Uterus (tissue), 4 donors: ENCODE measurements at places on chromosomes 6 and 20. TPM values are rescaled to one million over a fixed set of nuclear protein-coding genes. Genes with fewer than 3 reads are reported as not detected.
A peak's percentile ranks its signal among the peaks of the same experiment; 100 is the strongest.

DNA sequence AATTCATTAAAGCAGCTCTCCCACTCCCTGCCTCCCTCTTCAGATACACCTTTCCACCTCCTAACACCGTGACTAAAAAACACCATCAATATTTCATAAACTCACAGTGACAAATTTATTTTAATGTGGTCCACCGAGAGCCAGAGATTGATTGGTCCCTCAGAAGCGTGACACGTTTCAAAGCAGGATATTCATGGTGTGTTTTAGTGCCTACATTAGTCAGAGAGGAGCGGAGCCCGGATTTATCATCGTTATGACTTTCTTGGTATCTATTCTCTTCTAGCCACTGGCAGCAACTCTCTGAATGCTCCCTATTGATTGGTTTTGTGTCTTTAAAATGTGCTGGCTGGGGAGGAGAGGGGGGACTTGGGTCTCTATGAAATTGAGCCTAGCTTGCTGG is 265.3 kb downstream of the DHX35 start:
- no peaks in the 10 kb centered on the region for H3K4me1 ChIP-seq
- H3K4me3 ChIP-seq: no peak overlapping the region
- DNase-seq: no peak
- no peaks in the 10 kb centered on the region for H3K36me3 ChIP-seq
- no peaks in the 10 kb centered on the region for H3K27me3 ChIP-seq

GRCh38 chr20:64191002-64191401 is 26.8 kb downstream of the MYT1 start:
- no peak overlapping the region for H3K4me3 ChIP-seq
- H3K4me1 ChIP-seq: no peaks in the 10 kb centered on the region
- no peaks in the 10 kb centered on the region for H3K36me3 ChIP-seq
- H3K27me3 ChIP-seq: no peaks in the 10 kb centered on the region
- H3K27ac ChIP-seq: no peak overlapping the region

GRCh38 chr20:4795394-4795793 is 73.7 kb downstream of the PRND start:
- no peaks in the 10 kb centered on the region for H3K36me3 ChIP-seq
- H3K4me3 ChIP-seq: no peak overlapping the region
- no peaks in the 10 kb centered on the region for H3K27me3 ChIP-seq
- H3K4me1 ChIP-seq: no peaks in the 10 kb centered on the region
- no peak overlapping the region for H3K27ac ChIP-seq
- DNase-seq: no peak

- H3K27me3 ChIP-seq: no peaks in the 10 kb centered on the region
- no peaks in the 10 kb centered on the region for H3K4me1 ChIP-seq
- no peaks in the 10 kb centered on the region for H3K36me3 ChIP-seq
- no peak for DNase-seq
- peak overlapping the region; percentile 8 for H3K4me3 ChIP-seq
These were observed 204.2 kb downstream of the BCAS1 start for GRCh38 chr20:53865901-53866793.

DNA sequence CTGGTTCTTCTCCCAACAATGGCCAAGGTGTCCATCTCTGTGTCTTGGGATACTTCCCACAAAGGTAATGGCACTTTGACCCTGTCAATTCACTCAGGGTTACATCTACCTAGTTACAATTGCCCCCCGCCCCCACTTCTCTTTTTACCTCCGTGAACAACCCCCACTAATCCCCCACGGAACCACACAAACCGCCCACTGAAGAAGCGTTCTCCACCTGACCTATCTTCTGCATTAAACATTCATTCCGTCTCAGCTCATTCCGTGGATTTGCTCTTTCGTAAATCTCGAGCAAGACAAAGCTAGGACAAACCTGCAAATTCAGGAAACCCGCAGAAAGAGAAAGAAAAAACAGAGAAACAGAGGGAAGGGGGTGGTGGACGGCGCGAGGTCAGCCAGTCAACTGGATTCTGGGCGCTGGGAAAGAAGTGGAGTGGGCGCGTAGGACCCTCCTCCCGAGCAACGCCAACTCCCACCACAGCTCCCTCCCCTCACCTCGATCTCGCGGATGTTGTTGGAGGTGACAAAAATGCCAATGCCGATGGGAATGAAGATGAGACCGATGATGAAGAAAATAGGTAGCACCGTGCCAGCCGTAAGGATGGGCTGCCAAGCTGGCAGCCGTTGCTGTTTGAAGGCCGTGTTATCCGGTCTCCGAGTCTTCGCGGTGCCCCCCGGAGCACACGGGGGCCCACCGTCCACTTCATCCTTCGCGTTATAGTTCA is 523 bp downstream of the TMEM30A start:
- H3K27me3 ChIP-seq: no peaks in the 10 kb centered on the region
- peak overlapping the region; percentile 94 for H3K27ac ChIP-seq
- no peaks in the 10 kb centered on the region for H3K36me3 ChIP-seq
- H3K4me3 ChIP-seq: peak overlapping the region; percentile 80
- DNase-seq: peak; percentile 20

DNA sequence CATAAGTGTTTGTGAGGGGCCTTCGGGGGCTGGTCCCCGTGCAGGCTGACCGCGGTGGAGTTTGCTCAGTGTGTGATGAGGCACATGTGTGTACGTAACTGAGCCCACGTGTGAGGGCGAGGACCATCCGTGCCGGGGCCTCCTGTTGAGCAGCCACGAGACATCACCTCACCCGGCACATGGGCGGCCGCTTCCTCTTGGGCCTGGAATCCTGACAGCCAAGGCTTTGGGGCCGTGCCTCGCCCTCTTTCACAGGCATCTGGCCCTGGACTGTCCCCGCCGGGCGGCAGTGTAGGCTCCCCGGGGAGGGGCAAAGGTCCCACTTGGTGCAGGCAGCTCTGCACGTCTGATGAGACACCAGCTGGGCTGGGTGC is 202.3 kb downstream of the DLL1 start:
- H3K36me3 ChIP-seq: no peaks in the 10 kb centered on the region
- H3K27me3 ChIP-seq: no peaks in the 10 kb centered on the region
- H3K4me3 ChIP-seq: no peak overlapping the region
- no peak overlapping the region for H3K27ac ChIP-seq

DNA sequence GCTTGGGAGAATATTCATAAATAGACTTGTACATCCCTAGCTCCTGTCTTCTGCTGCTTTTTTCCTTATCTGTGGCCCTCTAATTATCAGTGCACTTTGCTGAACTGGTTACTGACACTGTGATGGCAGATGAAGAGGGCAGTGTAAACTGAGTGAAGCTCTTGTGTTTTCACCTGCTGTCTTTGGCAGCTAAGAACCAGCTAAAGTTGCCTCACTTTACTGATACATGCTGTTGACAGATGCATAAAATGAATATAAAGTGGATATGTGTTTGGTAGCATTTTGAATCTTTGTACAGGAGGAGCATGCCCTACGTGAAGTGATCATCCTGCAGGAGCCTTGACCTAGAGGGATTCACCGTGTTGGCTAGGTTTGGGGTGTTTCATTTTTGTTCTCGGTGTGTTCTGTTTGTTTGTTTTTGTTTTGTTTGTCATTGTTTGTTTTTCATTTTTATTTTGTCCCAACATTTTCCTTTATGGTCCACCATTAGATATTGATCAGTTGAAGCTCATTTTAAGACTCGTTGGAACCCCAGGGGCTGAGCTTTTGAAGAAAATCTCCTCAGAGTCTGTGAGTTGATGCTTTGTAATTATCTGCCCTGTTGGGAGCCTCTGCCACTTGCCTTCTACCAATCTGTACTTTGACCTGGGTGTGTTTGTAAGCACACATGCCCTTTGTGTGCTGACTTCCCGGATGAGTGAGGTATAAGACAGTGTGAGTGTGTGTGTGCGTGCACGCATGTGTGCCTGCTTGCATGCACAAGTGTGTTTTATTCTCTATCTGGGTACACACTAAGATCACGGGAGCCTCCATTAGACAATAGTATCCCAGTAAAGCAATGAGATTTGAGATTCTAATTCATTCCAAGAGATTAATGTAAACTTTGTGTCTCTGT is 34.6 kb upstream of the MAPK13 start:
- H3K36me3 ChIP-seq: no peaks in the 10 kb centered on the region
- H3K4me3 ChIP-seq: no peak overlapping the region
- DNase-seq: no peak

DNA sequence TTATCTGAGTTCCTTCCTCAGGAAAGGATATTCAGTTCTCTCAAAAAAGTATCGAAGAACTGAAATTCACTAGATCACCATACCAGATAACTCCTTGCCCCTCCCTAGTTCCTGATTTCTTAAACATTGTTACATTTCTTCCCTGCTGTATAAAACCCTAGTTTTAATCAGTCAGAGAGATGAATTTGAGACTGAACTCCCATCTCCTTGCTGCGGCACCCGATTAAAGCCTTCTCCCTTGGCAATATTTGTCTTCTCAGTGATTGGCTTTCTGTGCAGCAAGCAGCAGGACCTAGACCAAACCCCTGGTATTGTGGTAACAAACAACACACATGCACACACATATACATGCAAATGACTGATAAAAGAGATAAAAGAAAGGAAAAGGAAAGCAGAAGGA is 1364.6 kb upstream of the GJE1 start:
- no peaks in the 10 kb centered on the region for H3K27me3 ChIP-seq
- no peak overlapping the region for H3K27ac ChIP-seq
- no peak overlapping the region for H3K4me3 ChIP-seq
- H3K36me3 ChIP-seq: no peaks in the 10 kb centered on the region
- H3K4me1 ChIP-seq: no peaks in the 10 kb centered on the region

DNA sequence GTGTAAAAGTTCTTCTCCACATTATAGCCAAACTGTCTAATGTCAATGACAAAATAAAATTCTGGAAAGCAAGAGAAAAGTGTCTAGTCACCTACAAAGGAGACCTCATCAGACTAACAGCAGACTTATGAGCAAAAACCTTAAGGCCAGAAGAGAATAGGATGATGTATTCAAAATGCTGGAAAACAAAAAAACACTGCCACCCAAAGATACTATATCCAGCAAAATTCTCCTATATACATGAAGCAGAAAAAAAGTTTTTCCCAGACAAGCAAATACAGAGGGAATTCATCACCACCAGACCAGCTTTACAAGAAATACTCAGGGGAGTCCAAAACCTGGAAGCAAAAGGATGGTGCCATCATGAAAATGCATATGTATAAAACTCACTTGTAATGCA is 755.6 kb upstream of the CITED2 start:
- H3K4me1 ChIP-seq: no peaks in the 10 kb centered on the region
- no peaks in the 10 kb centered on the region for H3K27me3 ChIP-seq
- no peaks in the 10 kb centered on the region for H3K36me3 ChIP-seq
- H3K4me3 ChIP-seq: no peak overlapping the region
- DNase-seq: no peak

Gene CABLES2
- 3.9 TPM for total RNA-seq

Gene FAM209B
- not detected for total RNA-seq

Gene ARFGEF3
- 0.88 TPM for total RNA-seq

Gene CDH26
- total RNA-seq: 0.77 TPM
